ENCODE measurements at places on chromosomes 13 and 19.

DNA sequence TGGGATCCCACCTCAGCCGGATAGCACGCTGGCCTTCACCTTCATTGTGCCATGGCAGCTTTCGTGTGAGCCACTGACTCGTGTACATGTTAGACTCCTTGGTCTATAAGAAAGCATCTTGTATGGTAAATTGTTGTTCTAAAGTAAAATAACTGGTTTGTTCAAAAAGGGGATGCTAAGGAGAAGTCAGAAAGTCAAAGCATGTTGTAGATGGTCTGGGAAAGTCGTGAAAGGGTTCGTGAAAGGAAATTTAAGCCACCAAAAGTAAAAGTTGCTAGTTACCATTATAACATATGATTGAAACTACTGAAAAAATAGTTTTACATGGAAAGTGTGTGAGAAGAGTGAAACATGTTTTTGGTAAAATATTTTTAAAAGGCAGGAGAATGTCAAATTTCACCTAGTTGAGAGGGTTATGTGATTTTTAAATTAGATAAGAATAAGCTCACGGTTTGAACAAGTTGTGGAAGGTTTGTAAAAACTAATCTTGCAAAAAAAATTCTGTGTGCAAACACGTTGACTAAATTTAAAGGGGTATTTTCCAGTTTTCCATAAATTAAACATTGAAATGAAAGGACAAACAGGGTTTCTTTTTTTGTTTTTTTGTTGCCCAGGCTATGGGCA is 23.4 kb downstream of the DPRX start:
- no peak for DNase-seq

- DNase-seq: no peak
Measured at GRCh38 chr19:42466521-42467182, 23.9 kb upstream of the CXCL17 start.

DNA sequence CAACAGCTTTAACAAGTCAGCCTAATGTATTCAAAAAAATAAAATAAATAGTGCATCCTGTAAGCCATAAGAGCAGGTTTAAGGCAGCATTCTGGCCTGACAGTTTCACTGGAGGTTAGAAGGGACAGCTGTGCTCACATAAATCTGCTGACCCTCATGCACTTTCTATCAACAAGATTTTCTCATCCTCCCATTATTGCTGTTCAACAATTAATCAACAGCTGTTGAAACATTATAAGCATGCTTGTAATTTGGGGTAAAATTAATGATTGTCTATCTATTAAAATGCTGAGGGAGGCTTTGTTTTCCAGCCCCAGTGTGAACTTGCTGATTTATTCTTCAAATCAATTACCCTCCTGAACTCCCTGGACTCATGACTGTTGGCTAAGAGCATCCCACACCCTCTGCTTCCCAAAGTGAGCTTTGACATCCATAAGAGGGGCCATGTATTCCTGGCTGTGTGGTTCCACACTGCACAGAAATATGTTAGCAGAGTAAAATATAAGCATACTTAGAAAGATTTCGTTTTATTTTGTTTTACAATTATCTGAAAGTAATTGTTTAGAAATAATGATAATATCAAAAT is 492.4 kb downstream of the EFNB2 start:
- no peak for DNase-seq

DNA sequence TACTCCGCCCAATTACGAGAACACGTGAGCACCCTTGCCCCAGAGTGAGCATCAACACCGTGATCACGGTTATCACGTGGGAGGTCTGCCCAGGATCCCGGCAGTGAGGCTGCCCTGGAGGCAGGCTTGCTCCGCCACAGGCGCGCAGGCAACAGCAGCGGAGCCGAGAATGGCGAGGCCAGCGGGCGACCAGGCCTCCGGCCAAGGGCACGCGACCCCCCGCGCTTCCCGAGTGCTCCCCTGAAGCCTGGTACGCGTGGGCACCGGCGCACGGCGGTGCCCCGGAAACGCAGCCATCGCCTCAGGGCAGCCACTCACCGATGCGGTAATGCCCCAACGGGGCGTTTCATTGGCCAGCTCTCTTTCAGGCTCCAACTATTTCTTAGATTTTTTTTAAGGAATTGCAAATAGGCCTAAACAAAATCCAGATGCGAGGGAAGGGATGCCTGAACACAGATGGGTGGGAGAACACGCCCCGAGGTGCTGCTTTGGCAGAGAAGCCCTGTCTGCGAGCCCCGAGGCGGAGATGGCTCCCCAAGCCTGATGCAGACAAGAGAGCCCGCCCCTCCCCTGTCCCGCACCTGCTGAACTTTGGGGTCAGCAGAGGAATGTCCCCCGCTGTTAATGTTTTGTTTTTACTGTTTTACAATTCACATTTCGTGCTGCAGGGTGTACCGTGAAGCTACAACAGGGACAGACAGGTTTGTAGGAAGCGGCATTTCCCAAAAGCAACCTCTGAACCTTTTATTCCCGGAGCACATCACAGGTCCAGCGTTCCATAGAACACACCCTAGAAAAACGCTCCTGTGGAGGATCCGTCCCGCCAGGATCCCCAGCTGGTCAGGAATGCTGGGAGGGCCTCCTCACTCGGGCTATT is 132.7 kb downstream of the ZDHHC20 start:
- peak; percentile 78 for DNase-seq

GRCh38 chr19:46460981-46461380 is 10.4 kb downstream of the PNMA8A start:
- no peak for DNase-seq

DNA sequence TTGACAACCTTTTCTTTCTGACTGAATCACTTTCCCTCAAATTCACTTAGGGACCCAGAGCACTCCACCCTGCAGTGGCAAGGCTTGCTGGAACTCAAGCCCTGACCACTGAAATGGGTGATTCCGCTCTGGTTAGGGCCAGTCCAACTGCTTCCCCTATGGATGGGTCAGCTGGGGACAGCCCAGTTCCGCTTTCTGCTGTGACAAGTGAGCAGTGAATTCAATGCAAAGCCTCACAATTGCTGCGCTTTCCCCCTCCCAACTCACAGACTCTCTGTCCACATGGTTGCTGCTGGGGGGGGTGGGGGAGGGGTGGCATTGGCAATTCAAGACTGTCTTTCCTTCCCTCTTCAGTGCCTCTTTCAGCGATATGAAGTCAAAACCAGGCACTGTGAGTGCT is 18.7 kb downstream of the CD70 start:
- DNase-seq: no peak

GRCh38 chr13:24631922-24632321 is 48.3 kb upstream of the ATP12A start:
- DNase-seq: no peak

DNA sequence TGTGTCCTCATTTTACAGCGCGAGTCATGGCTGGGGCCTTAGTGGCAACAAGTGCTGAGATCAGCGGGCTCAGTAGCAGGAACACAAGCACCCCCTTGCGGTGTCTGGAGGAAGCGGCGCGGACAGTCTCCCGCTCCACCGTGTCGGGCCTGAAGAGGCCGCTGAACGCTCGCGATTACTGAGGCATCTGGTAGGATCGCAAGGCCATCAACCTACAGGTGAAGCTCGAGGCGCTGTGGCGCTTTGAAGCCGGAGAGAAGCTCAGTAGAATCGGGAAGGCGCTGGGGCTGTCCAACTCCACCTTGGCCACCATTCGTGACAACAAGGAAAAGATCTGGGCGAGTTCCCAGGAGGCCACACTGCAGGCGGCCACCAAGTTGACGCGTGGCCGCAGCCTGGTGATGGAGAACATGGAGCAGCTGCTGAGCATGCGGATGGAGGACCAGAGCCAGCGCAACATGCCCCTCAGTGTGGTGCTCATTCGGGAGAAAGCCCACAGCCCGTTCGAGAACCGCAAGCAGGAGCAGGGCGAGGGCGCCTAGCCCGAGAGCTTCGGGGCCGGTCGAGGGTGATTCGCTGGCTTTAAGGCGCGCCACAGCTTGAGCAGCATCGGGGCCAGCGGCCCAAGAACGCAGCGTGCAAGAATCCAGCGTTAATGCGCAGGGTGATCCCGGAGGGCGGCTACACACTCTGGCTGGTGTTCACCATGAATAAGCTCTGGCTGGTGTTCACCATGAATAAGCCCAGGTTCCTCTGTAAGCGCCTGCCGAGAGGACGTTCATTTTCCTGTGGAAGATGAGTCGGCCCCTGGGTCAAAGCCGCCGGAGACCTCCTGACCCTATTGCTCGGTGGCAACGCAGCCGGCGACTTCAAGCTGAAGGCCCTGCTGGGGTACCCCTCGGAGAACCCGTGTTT is 8.3 kb upstream of the MZF1 start:
- DNase-seq: peak; percentile 92

All from eye (tissue), 1 donor.